ENCODE measurements at places on chromosomes 5 and 9.

GRCh38 chr9:20579524-20580314, 42.6 kb downstream of the MLLT3 start:
- DNase-seq, result no peak

DNA sequence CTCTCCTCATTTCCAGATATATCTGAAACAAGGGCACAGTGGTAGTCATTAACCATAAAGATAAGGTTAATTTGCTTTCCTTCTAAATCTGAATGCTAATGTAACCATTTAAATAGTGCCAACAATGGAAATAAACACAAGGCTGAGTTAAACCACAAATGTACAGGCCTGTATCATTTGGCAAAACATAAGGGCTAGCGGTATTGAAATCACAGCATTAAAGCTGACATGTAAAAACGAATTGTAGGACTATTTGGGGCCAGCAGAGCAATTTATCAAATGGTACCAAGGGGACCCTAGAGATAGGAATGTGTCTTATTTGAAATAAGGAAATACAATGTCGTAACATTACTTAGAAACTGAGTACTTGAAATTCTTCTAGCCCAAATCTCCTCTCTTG, 247.5 kb upstream of the RPS23 start:
- DNase-seq, result no peak

- DNase-seq, result peak; percentile 68
Observed at GRCh38 chr5:91225848-91226686, 157.1 kb downstream of the ARRDC3 start.

DNA sequence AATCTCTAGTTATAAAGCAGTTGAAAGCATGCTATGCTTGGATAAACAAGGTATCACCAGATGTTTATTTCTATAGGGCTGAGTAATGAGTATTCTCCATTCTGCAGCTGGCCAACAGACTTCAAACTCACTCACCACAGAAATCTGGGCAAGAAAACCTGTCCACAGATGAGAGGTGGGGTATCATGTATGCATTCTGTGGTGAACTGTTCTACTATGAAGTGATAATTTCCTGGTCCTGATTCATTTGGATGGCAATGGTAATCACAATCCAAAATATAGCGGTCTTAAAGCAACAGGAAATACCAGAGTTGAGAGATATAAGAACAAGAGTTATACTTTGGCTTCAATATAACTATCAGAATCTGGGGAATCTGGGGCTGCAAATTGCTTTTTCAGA, 65.9 kb upstream of the EFNA5 start:
- no peak for DNase-seq

DNA sequence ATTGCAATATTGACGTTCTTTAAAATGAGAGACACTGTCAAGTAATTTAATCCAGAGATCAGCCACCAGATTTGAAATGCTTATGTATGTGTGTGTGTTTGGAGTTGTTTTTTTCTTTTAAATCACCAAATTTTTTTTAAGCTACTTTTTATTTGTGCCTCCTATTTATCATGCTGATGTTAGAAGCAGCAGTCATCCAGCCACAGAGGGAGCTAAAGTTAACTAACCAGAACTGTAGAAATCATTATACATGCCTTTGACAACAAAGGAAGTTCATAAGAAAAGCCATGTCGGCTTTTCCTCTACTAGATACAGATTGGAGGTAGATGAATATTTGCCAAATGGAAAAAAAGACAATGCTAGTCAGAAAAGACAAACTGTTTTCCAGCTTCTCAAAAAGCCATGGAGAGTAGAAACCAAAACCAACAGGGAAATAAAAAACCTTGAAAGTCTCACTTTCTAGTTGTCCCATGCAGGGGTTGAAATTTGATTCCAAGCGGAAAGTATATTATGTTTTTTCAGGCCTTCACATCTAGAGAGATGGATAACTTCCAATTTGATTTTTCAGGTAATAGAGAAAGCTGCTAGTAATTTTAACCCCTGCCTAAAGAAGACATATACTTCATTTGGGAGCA, 4.5 kb downstream of the PURA start:
- peak; percentile 24 for DNase-seq

GRCh38 chr5:80195837-80196400, 59.9 kb downstream of the SERINC5 start:
- DNase-seq, result no peak
